ENCODE measurements at places on chromosomes 2 and 18. TPM values are rescaled to one million over a fixed set of nuclear protein-coding genes. Genes with fewer than 3 reads are reported as not detected.

DNA sequence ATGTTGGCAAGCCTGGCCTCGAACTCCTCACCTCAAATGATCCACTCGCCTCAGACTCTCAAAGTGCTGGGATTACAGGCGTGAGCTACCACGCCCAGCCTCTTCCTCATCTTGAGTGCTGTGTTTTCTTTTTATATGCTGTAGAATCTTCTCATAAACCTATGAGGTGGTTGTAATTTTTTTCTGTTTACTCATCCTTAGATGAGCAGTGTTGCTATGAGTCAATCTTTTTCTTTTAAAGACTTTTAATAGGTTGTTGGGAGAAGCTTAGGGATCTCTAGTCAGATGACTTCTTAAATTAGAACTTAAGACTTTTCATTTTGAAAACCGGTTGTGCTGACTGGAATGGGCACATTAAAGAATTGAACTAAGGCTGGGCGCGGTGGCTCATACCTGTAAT is 8.7 kb upstream of the AAK1 start:
- no peak for DNase-seq

- no peak for DNase-seq
Measured at GRCh38 chr2:70962211-70962884, 16.1 kb upstream of the ANKRD53 start.

ZNF521 gene
- total RNA-seq, result 238 TPM

GRCh38 chr18:5463831-5464230 is 80.0 kb downstream of the EPB41L3 start:
- no peak for DNase-seq

DNA sequence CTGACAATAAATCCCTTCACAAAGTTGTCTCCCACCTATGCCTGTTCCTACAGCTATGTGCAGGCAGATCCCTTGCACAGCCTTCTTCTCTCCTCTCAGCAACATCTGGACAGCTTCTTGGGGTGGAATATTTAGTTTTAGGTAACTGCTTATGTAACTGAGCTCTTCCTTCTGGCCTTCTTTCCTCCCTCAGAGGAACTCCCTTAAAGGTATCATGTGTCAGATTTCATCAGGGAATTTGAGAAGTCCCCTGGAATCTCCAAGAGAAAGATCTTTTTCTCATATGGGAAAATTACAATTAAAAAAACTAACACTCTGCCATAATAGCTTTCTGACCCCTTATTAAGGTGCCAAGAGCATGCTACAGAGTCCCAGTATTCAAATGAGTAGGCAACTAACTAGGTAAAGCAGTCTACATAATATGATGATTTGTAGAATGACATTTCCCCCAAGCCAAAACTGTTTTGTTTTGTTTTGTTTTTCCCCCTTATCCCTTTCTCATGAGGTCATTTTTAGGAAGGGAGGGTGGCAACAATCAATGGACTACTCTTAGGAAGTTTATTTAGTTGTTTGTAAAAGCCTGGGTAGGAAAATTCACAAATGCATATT is 2.4 kb downstream of the TMEM200C start:
- DNase-seq, result no peak

DNA sequence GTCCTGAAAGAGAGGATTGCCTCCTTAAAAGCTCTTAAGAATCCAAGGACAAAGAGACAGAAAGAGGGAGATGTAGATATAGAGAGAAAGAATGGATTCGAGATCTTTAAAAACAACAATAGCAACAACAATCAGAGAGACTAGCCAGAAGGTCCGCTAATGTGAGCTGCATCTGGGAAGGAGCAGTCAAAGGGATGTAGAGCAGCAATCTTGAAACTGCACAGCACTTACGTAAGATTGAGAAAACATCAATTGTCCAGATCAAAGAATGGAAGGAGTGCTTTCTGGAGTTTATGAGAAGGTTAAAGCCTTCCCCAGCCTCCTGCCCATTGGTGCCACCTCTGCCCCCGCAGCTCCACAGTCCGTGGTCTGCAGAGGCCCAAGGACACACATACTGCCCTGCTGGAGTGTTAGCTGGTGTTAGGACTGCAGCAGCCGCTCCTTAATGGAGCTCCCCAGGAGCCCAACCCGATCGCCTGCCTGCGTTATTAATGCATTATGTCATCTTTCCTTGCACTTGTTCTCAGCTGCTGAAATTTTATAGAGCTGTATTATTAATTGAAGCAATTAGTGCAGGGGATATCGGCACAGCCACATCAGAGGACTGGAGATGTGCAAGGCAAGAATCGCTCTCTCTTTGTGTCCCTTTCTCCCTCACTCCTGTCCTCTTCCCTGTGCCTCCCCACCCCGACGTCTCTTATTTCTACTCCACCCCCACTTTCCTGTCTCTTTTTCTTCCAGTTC is 94.2 kb upstream of the STPG4 start:
- DNase-seq, result no peak

- DNase-seq, result no peak
Measured at GRCh38 chr2:117087535-117088291, 726.8 kb upstream of the DDX18 start.

- no peak for DNase-seq
Measured at GRCh38 chr2:188196343-188197008, 95.2 kb upstream of the GULP1 start.

NBAS gene
- total RNA-seq, result 52.8 TPM

MEP1B gene
- 0.15 TPM for total RNA-seq

IL1RN gene
- total RNA-seq, result not detected

CD8A gene
- not detected for total RNA-seq

TUBB8B gene
- 1.4 TPM for total RNA-seq

DNA sequence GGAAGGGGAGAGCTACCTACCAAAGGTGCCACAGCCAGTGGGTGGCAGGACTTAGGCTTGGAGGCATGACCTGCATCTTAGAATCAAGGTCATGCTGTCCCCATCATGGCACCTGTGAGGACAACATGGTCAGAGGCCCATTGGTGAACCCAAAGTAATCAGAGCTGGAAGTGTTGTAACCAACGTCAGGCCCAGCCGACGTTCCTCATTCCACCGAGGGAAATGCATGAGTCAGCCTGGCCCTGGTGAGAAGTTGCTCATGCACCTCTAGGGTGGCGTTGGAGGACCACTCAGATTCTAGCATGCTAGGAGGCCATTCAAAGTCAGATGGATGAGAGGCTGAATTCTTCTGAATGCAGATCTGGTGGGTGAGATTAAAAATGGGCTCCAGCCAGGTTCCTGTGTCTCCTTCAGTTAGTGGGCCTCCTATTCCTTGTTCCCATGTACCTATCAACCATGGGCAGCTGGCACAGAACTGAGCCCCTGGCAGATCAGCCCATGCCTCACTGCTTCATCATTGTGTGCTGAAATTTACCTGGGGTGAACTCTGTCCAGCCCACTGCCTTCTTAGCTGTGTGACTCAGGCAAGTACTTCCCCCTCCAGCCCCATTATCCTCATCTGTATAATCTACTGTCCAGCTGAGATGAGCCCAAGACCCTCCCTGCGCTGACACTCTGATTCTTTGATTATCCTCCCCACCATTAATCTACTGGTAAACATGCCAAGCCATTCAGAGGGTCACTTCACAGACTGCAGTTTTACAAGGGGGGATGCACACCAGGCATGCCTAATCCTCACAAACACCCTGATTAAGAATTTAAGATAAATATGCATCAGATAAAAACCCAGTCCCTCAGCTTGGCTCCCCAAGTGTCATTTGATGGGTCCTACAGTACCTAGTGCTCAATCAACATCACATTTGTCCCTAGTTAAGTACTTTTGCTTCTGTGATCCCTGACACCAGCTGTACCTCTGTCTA is 14.0 kb downstream of the SLC14A2 start:
- no peak for DNase-seq

- no peak for DNase-seq
Measured at GRCh38 chr2:150522269-150522668, 34.8 kb upstream of the RND3 start.

DNA sequence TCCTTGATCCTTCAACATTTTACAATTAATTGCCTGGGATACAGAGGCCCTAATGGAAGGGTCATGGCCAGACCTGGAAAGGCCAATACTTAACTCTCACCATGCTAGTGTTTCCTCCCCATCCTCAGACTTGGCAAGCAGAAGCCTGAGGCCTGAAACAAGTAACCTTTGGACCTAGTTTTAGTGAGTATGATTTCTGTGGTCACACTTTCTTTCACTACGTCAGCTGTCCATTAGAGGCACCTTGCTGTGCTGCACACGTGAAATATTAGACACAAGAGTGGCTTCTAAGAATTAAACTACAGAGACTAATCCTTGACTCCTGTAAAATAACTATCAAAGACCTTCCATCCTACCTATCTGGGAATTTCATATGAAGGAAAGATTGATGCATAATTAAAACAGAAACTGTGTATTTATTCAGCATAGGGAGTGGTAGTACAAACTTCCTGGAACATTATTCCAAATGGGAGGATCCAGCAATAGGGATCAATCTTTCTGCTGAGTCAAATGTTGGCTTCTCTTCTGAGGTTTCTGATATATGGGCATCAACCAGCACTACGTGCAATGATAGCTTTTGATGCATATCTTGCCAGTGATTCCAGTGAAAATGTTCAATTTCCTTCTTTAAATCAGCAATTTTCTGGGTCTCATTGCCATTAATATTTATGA is 249.7 kb downstream of the IKZF2 start:
- DNase-seq, result no peak

Measured in endothelial cell (in vitro differentiated cells).